A549 (cell line): ENCODE measurements at places on chromosomes 1 and 21. TPM values are rescaled to one million over a fixed set of nuclear protein-coding genes. Genes with fewer than 3 reads are reported as not detected.

DNA sequence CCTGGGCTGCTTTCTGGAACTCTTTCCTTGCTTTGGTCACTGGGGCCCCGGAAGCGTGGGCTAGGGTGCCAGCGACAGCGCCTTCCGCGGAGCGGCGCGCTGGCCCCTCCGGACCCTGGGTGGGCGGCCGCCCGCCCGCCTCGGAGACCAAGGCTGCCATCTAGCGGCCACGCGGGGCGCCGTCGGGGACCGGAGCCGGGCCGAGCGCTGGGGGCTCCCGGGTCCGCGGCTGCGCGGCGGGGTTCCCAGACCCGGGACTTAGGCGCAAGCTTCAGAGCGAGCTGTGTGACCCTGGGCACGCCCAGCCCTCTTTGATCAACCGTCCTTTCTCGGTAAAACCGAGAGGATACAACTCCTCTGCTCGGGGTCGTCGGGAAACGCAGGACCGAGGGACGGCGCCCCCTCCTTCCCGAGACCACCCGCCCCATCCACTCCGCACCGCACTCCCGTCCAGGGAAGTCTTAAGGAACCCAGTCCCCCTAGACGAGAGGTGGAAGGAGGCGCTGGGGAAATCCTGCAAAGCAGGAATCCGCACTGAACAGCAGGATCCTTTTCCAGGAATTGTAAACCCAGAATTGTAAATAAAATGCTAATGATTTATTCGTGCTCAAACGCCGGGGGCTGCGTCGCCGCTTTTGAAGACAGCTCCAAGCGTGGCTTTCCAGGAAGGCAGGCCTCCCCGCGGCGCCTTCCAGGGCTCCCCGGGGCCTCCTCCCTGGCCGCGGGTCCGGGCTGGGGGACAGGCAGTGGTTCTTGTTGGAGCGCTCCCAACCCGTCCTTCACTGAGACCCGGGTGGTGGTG lies 41.2 kb downstream of the RRAGC start:
- DNase-seq, result peak; percentile 36

GRCh38 chr1:37549341-37549740 lies 4.8 kb downstream of the SNIP1 start:
- DNase-seq, result no peak

- no peak for DNase-seq
These were observed 74.4 kb downstream of the PTGS2 start for GRCh38 chr1:186605762-186606350.

OR2L2 gene
- not detected in 3 replicates for polyA plus RNA-seq
